ENCODE measurements at places on chromosomes 3 and 15.

DNA sequence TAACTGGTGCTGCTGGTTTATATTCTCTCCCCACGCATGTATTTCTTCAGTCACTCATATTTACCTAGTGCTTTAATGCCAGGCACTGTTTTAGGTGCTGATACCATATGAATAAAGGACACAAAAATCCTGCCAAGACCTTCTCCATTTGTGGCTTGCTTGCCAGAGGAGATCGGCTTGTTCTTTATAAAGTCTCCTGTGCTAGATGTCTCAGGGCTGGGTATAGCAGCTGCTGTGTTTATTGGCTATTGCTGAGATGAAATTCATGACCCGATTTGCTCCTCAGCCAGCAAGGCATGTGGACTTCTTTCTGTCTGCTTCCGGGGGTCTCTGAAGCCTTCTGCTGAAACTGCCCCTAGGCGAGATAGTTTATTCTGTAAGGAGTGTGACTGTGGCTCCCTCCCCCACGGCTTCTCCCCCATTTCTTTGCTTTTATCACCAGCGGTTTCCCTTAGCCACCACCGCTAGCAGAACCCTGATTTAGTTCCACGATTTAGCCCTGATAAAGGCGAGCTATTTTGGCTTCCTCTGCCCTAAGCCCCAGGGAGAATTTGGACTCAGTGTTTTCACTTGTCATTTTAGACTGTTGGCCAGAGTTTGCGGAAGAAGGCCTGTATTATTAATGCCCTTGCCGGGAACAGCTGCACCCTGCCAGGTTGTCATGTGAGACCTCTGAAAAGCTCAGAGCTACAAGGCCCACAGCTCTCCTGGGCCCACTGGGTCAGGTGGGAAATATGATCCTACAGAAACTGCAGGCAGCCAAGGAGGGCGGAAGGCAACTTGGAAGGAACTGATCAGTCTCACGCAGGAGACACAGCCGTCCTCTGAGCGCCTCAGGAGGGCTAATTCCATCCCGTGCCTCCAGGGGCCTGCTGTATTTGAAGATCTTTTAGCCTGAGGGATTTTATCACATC, 46.8 kb downstream of the ST6GAL1 start:
- no peak for DNase-seq

DNA sequence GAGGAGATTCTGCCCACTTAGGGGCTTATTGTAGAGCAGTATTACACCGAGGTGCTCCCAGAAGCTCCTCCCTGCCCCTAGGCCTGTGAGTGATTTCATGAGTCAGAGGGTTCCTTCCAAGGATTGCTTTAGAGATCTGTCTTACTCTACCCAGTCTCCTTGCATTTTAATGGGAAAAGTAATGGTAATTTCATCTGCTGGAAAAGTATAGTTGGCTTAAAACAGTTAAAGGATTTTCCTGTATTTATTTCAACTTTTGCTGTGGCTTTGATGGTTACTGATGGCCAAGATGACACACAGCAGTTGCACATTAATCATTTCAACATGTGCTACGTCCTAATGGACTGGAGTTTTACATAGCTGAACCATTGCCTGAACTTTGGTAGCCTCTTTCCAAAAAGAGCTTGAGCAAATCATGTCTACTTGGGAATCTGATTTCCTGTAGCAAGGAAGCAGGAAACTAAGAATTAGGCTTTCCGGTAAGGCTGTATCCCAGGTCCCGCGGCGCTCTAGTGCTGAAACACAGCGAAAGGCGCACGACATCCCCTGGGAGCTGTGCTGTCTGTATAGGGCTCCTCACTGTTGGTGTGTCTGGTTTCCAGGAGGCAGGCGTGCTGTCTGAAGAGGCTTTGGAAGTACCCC, 9.2 kb upstream of the PGPEP1L start:
- DNase-seq = no peak

DNA sequence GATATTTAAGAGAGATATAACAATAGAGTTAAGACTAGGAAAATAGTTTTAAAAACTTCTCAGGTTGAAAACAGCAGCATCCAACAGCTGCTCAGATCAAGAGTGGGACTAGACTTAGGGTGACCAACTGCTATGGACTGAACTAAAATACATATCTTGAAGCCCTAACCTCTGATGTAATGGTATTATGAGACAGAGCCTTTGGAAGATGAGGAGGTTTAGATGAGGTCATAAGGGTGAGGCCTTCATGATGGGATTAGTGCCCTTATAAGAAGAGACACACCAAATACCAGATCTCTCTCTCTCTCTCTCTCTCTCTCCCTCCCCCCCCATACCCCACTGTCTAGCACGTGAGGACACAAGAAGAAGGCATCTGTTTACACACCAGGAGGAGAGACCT, 37.4 kb upstream of the GALNT15 start:
- no peak for DNase-seq

GRCh38 chr3:183801601-183802000, 23.8 kb downstream of the MAP6D1 start:
- no peak for DNase-seq

DNA sequence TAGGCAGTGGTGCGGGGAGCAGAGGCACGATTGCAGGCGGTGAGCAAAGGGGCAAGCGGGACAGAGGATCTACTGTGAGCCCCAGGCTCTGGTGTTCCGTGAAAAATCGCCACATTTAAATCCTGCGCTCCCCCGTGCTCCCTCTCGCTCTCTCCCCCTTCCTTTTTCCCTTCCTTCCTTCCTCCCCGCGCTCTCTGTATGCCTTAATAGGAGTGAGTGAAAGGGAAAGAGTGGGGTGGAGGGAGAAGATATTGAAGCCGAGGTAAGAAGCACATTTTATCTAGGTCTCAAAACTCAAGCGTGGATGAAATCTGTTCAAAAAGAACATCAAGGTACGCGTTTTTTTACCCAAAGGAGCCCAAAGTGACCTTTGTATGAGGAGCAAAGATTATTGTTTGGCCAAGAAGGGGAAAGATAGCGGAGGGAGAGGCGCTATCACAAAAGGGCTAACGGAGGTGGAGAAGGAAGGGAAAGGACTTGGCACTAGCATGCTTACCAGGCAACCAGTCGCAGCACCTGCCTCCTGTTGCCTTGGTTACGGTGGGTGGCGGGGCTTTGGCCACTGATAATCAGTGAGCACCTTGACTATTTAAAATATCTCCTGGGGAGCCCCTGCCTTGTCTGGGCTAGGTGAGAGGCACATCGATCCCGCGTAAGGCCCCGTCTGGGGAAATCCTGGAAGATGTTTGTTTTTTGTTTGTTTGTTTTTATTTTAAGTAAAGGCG, 14.9 kb upstream of the AEN start:
- no peak for DNase-seq

- no peak for DNase-seq
Observed at GRCh38 chr3:111808439-111808838, 50.6 kb upstream of the PHLDB2 start.

DNA sequence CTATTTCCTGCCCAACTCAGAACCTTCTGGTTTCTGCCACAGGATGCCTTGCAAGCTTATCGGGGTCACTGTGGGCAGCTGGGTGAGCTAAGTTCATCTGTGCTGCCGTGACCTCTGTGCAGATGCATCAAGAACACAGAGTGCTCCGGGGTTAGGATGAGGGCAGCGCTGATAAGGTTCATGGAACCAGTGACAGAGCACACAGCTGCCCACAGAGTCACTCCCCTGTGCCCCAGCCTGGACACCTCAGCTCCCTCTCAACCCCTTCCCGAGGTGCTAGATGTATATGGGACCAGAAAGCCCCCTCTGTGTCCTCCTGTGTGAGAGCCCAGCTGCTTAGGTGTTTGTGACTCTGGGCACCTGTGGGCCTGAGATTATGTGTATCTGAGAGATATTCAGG, 15.8 kb upstream of the ALAS1 start:
- no peak for DNase-seq

GRCh38 chr3:125435231-125435630, 60.1 kb upstream of the ZNF148 start:
- no peak for DNase-seq

GRCh38 chr3:173744895-173745294, 347.4 kb downstream of the NLGN1 start:
- DNase-seq = no peak

- no peak for DNase-seq
Observed at GRCh38 chr3:20394243-20394642, 208.2 kb upstream of the SGO1 start.

DNA sequence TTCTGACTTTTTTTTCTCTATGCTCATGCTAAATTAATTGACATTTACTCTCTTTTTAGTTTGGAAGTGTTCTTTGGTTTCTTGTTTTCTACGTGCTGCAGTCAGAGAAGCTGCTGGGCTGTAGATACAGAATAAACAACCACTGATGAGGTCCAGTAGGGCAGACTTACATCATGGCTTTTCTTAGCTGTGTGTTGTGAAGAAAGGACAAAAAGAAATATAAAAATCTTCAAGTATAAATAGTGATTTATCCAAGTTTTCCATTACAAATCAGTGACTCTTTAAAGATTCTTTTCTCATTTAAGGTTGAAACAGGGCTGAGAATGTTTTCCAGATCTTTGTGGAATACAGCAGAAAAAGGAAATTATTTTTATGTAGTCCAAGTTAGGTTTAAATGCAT, 122.2 kb downstream of the CMSS1 start:
- no peak for DNase-seq

GRCh38 chr3:38190481-38190881, 25.1 kb downstream of the OXSR1 start:
- DNase-seq = no peak

DNA sequence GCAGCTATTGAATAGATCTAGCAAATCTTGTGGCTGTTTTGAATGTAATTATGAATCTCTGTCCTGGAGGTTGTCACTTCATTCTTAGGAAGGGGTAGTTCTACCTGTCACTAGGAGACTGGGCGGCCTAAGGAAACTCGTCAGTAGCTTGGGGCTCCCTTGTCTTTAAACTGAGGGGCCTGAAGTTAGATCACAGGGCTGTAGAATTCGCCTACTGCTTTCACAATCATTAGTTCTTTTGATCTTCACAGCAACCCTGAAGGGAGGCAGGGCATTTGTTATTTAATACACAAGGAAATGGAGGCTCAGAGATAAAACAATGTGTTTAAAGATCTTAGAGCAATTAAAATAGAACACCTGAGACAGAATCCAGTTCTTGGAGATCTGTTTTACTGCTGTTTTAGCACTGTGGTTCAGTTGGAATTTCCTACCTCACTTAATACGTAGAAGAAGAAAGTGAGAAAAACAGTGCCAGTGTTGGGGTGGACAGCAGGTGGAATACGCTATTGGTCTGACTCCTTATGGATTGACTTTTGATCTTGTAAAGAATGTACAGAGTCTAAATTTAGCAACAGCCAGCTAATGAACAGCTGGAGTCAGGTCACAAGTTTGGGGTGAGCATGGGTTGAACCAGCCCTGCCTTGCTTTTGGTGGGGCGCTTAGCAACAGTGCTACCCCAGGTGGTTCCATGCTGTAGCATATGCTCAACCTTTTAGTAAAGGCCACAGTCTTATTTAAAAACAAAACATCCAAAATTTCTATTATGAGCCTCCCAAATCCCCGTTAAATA, 71.4 kb upstream of the BHLHE40 start:
- no peak for DNase-seq

GRCh38 chr3:107508331-107508730, 14.4 kb upstream of the BBX start:
- no peak for DNase-seq

DNA sequence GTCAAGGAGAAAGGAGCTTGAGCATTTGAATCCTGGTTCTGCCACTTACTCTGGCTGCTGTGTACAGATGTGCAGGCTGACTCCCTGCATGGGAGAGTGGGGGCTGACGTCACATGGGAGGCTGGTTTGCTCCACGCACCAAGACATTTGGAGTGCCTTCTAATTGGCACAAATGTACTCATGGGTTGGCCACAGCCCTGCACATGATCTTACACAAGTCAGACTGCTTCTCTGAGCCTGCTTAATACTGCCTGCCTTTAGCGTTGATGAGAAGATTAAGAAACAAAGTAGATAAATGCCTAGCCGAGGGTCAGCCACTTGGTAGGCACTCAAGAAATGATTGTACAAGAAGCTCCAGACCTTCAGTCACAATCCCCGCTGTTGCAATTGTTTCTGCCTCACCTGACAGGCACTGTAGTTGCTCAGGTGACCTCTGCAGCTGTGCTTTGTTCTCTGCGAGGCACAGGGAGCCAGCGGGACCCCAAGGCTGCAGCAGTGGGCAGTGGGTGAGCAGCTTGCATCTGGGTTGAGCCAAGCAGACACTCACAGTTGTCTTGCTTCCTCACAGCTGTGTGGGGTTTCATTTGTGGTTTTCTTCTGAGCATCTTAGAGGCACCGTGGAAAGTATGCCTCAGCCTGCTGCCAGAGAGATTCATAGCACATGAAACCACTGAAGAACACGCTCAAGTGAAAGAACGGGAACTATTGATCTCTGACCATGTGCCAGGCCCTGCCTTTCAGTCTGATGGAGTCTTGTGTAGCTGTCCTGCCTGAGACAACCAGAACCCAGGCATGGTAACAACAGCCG, 33.1 kb downstream of the GRK7 start:
- peak; percentile 93 for DNase-seq

- DNase-seq = no peak
Observed at GRCh38 chr3:14453876-14454638, 51.7 kb downstream of the SLC6A6 start.

DNA sequence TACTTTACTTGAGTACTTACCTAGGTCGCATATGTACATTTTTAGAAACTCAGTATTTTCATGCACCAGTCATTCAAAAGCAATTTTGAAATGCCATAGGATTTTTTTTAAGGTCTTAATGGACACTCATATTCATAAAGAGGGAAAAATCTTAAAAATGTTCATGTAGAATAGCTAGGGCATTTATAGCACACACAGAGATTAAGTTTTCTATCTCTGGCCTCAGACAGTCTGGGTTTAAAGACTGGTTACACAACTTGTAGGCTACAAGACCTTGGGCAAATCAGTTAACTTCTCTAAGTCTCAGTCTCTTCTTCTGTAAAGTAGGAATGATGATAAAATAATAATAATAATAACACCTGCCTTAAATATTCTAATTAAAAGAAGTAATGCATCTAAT, 48.5 kb upstream of the UBP1 start:
- DNase-seq = no peak

DNA sequence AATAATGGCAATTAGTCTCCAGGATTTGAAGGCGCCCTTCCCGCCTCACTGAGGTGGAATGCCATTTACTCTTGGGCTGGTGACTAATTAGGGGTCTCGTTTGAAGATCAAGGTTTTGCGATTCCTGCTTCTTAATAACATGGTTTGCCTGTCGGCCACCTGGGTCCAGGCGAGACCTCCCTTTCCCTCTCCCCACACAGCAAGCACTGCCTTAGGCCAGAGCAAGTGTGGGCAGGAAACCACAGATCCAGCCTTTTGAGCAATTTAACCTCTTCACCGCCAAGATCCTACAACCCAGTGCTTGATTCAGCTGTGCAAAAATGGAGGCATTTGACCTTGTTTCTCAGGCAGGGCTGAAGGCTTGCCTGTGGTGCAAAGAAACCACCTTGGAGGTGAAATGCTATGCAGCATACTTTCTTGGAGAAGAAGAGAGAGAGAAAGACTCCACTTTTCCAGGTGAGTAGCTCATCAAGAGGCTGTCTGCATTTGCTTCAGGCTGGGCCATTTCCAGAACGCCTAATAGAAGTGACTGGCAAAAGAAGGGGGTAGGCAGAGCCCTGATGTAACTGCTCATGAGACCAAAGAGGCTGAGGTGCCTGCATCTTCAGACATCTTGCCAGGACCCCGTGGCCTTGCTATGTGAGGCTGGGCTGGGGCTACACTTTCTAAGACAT, 34.1 kb upstream of the WNT5A start:
- no peak for DNase-seq

All from AML-193 (cell line).